Choroid plexus epithelial cell (primary cell): ENCODE measurements at places on chromosomes 1 and 21.

GRCh38 chr21:46507562-46507961 is 48.9 kb downstream of the DIP2A start:
- DNase-seq: no peak

- no peak for DNase-seq
Measured at GRCh38 chr1:86976664-86977063, 62.2 kb downstream of the HS2ST1 start.

- no peak for DNase-seq
Measured at GRCh38 chr1:236301958-236302335, 20.2 kb upstream of the ERO1B start.

DNA sequence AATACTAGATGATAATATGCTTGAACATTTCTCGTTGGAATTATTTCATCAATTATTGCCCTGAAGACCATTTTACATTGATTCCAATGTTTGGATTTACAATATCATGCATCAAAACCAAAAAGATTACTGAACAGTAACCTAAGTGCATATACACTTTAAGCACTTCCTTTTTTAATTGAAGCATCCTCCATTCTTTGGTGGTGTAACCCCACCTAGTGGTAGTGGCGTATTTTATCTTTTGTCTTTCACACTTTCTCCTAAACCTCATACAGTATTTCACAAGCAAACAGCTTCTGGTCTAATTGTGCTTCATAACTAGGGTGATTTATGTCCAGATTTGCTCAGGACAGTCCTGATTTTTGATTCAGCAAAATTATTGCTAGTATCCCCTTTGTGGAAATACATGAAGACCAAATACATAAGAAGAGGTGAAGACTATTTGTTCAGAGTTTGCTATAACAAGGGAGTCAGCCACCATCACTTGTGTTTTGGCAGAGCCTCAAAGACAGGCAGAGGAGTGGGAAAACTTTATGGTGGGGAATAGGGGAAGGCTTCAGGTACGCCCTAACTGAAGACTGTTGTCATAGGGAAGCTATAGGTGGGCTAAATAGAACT is 3.4 kb upstream of the NVL start:
- DNase-seq: peak; percentile 79

- DNase-seq: no peak
Measured at GRCh38 chr1:20168564-20169491, 17.1 kb upstream of the UBXN10 start.

GRCh38 chr1:22295396-22295795 is 152.5 kb upstream of the WNT4 start:
- no peak for DNase-seq

DNA sequence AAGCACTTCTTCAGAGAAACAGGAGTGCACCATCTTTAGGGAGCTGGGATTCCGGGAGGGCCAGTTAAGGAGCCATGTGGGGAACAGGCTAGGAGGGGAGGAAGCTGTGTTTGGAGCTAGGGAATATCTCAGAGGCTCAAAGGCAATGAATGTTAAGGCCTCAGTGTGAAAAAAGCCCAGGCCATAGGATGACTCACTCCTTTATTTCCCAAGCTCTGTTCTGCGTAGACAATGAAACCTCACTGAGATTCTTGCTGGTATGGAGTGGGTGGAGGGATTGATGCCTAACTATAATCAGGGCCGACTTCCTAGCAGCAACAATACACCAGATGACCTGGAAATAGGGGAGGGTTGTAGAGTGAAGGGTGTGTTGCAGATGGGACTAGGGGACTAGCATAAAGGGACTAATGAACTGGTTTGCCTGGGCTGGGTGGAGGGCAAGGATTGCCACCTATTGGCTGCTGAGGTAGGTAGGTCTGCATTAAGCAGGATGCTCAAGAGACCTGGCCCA is 2.1 kb downstream of the GNAT2 start:
- peak; percentile 94 for DNase-seq

DNA sequence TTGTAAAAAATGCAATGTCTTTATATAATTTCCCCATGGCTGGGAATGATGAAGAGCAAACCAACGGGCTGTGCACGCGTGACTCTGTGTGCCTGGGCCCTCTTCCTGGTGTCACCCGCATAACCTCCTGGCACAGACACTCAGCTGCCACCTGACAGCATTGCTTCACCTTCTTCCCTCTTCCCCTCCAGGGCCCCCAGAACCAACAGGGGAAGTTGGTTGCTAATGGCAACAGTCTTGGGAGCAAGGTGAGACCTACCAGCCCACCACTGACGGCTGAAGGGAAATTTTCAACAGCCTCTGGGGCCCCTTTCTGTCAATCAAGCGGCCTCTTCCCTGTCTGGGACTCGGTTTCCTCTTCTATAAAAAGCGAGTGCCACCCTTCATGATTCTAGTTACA is 33.2 kb downstream of the SSBP3 start:
- DNase-seq: no peak

- no peak for DNase-seq
Measured at GRCh38 chr1:219438386-219438785, 174.5 kb downstream of the ZC3H11B start.

GRCh38 chr1:33247545-33247944 is 8.7 kb upstream of the ZNF362 start:
- DNase-seq: no peak

DNA sequence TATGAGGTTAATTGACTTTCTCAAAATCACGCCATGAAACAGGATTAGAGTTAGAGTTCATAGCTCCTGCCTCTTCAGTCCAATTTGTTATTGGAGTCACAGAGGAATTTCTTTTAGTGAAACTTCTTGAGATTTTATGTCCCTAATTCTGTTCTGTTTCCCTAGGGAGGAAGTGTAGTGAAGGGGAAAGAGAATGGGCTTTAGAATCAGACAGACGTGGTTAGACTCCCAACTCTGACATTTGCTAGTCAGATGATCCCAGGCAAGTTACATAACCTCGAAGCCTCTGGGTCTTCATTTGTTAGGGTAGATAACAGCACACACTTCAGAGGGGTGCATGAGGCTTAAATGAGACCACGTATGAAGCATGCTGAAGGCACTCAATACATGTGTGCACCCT is 83.9 kb downstream of the ASTN1 start:
- DNase-seq: no peak

GRCh38 chr1:45485949-45486348 is 5.0 kb downstream of the TESK2 start:
- DNase-seq: no peak

GRCh38 chr1:183023601-183024316 is 539 bp downstream of the LAMC1 start:
- DNase-seq: peak; percentile 60

DNA sequence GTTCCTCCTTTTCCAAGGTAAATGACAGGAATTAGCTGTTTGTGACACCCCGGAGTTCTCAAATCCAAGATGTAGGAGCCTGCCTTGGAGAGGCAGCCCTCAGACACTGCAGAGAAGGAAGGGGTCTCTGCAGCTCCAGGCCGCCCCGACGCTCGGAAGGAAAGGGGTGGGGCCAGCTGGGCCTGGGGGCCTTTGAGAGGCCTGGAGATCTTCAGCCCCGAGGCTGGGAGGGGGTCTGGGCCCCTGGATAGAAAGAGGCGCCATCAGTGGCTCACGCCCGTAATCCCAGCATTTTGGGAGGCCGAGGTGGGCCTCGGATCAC is 1.1 kb upstream of the TNFRSF18 start:
- DNase-seq: no peak

DNA sequence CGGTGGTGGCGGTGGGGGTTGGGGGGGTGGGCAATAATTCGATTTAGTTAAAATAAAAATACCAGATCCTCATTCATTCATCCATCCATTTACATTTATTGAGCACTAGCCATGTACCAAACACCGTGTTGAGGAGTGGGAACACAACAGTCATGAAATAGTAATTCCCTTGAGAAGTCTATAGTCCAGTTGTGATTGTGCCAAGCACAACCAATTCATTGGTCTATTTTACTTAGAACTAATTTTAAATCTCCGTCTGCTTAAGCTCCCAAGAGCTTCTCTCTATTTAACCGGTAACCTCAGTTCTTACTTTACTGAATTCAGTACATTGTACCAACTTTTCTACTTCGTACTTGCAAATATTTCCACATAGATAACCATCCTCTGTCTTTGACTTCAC is 38.4 kb downstream of the WARS2 start:
- no peak for DNase-seq

- peak; percentile 65 for DNase-seq
Measured at GRCh38 chr1:212635141-212635631, 26.6 kb downstream of the ATF3 start.

DNA sequence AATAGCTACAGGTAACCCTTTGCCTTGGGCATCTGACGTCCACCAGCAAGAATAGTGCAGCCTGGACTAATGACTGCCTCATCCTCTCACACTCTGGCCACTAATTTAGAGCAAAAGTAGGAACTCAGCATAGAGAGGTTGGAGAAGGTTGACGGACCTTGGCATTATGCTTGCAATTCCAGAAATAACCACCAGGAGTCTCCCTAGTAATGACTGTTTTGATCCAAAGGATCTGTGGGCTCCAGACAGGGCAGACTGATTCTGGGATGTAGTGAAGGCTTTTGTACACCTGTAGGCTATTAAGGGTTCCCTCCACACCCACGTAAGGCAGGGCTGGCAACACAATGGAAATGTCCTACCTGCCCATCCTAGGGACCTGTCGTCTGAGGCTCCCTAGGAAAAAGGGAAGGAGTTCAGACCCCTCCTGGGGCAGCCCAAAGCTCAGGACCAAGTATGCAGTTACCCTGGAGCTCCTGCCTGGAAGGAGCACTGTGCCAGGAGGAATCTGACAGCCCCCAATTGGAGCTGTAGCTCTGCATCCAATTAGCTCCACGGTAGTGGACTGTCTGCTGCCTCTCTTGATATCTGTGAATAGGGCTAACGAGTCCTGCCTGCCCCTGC is 91.0 kb upstream of the TMEM51 start:
- no peak for DNase-seq

DNA sequence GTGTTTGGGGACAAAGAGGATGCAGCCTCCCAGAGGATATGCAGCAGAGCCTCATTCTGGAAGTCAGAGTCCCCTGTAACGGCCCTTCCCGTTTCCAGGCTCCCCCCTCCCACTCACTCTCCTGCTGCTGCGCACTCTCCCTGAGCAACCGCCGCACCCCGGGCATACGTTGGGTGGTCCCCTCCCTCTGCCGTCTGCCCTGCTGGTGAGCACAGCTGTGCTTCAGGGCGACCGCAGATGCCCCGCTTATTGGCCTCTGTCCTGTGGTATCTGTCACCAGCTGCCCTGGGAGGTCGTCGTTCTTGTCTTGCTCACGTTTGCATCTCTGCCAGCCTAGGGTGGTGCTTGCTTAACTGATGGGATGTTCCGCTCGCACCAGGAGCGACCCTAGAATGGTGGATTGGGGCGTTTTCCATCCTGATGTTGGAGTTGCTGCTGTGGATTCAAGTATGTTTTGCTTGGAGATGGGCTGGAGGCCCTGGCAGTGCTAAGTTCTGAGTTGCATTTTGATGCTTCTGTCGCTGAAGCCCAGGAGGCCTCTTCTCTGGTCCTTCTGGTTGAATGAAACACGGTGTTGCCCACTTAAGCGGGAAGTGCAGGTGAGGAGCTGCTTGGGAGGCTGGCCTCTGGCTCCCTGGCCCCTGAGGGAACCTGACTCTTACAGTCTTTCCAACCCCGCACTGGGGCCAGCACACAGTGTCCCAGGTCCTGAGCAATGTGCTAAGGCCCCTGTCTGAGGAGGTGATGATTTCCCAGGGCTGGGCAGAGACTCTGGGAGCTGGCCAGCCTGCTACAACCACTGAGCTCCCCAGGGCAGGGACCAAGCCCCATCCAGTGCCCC is 3.2 kb downstream of the TMEM201 start:
- no peak for DNase-seq

DNA sequence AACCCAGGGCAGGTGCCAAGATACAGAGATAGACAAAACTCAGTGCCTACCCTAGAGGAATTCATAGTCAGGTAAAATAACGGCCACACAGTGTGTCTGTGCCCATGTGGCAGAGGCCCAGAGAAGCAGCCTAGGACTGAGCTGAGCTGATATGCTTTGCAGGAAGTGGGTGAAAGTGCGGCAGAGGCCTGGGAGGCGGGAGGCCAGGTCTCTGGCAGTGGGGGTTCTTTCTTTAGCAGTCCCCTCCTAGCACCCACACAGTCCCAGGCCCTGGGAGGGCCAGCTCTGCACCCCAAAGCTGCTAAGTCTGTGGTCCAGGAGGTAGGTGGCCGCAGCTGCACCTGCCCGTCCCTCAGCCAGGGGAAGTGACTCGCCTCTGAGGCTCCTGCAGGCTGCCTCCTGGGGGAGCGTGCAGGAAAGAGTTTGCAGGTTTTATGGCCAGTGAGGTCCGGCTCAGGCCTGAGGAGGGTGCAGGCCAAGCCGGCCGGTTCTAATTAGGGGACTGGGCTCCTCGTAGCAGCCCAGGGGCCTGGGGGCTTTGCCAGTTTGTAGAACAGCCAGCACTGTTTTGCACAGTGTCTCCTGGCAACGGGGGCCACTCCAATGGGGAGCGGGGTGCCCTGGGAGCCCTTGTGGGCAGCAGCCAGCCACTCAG is 107.9 kb downstream of the SPSB1 start:
- DNase-seq: peak; percentile 18

DNA sequence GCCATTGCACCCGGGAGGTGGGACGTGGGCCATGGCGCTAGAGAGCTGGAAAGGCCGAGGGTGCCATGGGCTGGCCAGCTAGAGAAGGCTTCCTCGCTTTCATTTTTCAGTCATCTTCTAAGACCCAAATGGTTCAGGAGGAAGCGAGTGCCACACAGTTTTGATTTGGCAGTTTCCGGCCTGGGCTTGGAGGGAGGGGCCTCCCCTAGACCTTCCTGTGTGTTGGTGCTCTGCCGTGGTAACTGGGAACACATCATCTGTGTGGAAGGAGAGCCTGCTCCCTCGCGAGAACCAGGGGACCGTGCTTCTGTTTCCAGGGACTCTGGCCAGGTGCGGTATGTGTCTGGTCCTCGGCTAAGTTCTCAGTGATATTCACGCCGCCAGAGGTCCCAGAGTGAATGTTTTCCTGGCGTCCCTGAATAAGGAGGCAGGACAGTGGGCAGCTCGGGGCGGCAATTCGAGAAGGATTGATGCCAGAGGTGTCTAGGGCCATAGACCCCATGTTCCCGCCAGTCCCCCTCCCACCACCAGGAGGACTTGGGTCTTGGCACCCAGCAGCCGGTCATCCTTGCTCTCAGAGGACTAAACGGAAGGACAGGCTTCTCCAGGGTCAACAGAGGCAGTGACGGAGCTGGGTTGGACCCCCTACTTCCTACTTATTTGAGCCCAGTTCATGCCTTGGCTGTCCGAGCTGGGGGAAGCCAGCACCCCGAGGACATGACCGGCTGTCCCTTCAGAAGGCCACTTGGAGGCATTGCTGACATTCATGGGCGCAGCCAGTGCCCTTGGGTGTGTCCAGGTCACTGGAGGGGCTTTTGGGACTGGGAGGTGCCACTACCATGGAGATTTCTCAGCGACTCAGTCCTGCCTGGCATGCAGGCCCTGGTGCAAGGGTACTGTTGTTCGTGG is 2.7 kb upstream of the NPHP4 start:
- no peak for DNase-seq

DNA sequence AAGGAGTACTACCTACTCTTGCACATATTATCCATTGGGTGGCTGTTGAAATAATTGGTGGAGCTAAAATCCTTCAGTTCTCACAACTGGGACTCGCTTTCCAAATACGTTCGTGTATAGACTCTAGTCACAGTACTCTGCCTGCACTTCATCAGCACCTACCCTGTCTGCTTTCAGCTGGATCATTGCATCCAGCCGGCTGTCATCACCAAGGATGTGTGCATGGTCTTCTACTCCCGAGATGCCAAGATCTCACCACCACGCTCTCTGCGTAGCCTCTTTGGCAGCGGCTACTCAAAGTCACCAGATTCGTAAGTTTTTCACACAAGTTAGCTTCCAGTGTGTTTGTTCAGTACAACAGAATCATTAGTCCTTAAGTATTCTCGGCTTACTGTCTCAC is 37.3 kb upstream of the PGD start:
- no peak for DNase-seq

GRCh38 chr21:41055266-41055665 is 112.7 kb upstream of the BACE2 start:
- no peak for DNase-seq

- no peak for DNase-seq
Measured at GRCh38 chr1:193614275-193614674, 427.9 kb upstream of the B3GALT2 start.
